ENCODE measurements at places on chromosomes 2 and 18. TPM values are rescaled to one million over a fixed set of nuclear protein-coding genes. Genes with fewer than 3 reads are reported as not detected.

- DNase-seq = no peak
These were observed 247.6 kb downstream of the RPRM start for GRCh38 chr2:153230977-153231376.

DNA sequence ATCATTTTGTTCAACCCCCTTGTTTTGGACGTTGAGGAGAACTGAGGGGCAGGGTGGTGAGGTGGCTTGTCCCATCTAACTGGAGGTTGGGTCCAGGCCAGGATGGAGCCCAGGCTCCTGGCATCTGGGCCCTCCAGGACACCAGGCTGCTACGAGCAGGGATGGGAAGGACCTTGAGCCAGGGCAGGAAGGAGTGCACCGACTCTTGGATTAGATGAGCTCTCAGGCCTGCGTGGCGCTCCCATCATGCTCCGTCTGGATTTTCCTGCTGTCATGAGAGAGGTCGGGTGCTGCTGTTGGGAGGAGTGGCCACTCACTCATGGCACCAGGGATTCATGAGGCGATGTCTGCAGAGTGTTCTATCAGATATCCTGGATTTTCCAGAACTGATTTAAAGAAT lies 18.3 kb upstream of the ALLC start:
- DNase-seq = no peak

DNA sequence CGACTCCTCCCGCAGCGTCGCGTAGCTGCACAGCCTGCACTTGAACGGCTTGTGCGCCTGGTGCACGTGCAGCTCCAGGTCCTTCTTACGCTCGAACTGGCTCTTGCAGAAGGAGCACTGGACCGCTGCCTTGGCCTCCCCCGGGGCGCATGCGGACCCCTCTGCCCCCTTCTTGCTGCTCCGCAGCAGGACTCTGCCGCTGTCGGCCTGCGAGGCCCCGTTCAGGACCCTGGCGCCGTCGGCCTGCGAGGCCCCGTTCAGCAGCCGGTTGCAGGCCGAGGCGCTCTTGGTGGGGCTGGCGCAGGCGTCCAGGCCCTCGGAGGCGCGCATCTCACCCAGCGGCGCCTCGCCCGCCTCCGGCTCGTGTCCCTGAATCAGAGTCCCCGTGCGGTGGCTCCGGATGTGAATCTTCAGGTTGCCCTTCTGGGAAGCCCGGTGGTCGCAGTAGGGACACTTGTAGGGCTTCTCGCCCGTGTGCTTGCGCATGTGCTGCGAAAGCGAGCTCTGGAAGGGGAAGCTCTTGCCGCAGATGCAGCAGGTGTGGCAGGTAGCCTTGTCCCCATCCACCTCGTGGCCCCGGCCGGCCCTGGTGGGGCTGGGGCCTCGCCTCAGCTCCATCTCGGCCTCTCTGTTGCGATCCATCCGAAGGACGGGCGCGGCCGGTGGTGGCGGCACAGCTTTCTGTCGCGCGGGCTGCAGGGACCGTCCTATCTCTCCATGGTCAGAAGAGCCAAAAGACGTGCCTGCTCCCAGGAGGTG lies 52.5 kb downstream of the ZNF516 start:
- no peak for DNase-seq

GRCh38 chr2:177894546-177894945 lies 178.0 kb downstream of the PDE11A start:
- no peak for DNase-seq

- DNase-seq = no peak
These were observed 1948.4 kb upstream of the PIK3C3 start for GRCh38 chr18:40006634-40007033.

- DNase-seq = no peak
These were observed 160.6 kb upstream of the RMP24 start for GRCh38 chr18:35811896-35812295.

DNA sequence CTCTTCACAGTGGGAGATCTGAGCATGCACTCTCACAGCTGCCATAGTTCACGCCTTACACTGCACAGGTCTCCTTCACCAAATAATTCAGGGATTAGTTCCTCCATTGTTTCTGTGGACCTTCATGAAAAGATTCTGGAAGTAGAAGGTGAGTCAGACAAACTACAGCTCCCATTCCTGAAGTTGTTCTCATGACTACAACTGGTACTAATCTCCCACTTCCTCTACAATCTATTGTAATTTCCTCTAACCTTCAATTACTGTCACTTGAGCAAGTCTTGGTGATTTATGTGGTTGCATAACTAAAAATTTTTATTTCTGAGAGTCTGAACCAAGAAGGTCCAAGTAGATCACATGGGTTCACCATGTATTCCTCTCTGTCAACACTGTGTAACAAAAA lies 128.7 kb downstream of the XIRP2 start:
- DNase-seq = no peak

- no peak for DNase-seq
These were observed 669.1 kb downstream of the ADCYAP1 start for GRCh38 chr18:1573732-1574131.

DNA sequence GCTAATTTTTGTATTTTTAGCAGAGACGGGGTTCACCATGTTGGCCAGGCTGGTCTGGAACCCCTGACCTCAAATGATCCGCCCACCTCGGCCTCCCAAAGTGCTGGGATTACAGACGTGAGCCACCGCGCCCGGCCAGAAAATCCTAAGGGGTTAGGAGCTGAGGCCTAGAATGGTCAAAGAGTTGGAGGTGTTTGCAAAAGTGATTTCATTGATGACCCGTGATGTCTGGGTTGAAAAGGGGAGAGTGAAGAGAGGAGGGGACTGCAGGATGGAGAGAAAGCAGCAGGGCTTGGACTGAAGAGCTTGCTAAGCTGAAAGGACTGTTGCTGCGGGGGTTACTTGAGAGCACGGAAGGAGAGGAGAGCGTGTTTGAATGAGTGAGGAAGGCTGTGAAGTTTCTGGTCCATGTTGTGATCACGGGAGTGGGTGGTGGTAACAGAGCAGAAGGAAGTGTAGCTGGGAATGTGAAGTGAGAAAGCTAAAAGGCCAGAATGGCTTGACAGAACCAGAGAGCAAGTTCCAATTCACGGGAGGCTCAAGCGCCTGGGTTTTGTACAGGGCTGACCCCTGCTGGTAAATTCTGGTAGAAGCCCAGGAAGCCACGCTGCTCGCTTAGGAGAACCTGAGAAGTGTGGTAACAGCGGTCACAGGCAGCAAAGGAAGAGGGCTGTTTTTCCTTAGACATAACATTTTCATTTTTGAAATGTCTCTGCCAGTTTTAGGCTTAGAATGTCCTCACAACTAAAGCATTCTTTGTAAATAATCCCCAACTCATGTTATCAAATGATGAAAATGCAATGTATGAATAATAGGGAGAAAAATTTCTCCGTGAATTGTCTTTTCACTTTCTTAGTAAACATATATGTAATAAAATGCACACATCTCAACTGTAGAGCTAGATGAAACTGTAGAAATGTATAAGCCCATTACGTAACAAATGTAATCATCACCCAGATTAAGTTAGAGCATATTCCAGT lies 40.5 kb upstream of the ACTR2 start:
- DNase-seq = peak; percentile 67

Gene REG1B
- not detected for total RNA-seq

Gene FAM124B
- not detected for total RNA-seq

Gene SUMO1
- total RNA-seq = 143 TPM

All from SJSA1 (cell line).